ENCODE measurements at places on chromosomes 1 and 21.

DNA sequence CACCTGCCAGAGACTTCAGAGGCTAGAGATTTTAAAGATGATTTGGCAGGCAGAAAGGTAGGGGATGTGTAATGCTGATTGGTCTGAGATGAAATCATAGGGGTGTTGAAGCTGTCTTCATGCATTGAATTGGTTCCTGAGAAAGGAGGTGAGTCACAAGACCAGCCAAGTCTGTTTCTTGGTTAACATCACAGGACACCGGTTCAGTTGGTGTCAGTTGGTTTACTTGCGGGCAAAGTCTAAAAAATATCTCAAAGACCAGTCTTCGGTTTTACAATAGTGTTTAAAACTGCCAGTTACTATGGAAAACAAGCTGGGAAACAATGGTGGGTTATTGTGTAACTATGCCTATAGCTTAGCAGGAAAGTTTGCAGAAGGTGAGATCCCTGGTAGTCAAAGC is 305.9 kb downstream of the BARHL2 start:
- DNase-seq = no peak

DNA sequence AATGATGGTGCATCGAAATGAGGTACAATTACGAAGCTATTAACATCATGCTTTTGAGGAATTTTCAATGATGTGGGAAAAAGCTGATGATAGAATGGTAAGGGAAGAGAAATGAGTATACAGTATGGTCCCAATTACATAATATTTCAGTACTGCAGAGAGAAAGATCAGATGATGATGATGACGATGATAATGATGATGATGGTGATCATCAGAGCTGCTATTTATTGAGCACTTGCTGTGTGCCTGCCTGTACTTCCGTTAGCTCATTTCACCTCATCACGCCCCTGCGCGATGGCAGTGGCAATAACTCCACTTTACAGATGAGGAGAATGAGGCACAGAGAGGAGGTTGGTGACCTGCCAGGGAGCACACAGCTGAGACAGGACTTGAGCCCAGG is 620.8 kb downstream of the MATN1 start:
- no peak for DNase-seq

DNA sequence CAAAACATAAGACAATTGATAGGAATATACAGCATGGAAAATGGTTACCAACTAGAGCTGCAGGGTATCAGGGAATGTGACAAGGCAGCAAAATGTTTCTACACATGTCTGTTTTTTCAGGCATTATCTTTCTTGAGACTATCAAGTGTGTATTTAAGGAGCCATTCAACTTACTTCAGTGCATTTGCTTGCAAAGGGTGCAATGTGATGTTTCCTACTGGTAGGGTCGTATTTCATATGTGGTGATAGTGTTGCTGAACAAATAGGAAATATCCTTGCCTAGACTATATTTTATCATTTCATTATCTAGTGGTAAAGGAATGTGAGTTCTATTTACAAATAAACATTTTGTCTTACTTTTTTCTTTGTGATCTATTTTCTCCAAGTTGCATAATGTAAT is 42.4 kb downstream of the PTPRC start:
- peak; percentile 20 for DNase-seq

DNA sequence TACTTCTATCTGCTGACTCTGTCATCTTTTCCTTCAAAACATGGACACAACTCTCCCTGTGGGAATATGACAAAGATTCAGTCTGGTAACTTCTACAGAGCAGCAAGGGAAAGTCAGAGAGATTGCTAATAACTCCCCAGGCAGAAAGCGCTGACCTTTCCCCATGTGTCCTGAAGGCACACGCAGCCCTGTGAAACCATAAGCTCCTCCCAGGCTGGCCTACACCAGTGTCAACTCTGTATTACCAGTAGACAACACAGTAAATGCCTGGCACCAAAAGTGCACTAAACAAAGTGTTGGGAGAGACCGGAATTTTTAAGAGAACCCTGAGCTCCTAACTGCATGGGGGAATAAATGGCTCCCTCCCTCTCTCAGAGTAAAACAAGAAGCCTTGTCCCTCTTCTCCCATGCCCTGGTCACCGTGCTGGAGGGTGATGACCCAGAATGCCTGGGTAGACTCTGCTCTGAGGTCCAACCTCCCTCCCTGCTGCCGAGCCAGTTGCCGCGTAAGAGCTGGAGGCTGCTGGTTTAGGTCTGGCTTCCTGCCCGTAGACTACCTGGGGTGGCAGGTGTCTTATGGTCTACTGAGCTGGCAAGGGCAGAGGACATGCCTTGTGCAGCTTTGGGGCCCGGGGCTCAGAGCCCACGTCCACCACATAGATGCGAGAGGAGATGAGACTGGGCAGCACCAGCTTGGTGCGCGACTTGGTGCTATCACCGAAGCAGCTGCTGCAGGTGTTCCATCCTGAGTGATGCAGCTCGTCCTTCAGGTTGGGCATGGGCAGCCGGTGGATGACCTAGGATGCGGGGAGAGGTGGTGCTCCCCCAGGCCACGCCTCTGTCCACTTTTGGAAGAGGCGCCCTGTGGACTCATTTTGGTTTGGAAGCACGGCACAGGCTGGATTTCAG is 3.9 kb downstream of the SELENBP1 start:
- no peak for DNase-seq

DNA sequence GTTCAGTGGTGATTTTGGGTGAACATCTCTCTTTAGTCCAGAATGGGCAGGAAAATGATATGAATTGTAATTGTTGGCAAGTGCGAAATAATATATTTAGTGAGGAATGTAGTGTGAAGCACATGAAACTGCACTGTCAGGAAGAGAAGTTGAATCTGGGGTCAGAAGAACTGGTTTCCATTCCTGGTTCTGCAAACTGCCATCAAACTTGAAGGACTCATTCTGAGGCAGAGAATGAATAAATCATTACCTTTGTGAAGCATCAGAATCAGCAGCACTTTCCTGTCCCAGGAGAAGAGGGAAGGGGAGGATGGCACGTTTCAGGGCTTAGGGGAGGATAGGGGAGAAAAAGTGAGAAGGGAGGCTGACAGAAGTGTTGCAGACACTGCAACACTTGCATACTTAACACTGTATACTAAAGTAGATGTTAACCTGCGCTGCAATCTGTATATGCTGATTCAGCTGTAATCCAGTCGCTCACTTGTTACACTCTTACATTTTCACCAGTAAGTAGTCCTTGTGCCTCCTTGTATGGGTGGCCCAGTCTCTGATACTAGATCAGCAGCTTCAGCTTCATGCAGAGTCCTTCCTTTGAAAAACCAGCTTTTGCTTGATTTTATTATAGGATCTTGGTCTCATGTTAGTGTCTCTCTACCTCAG is 10.5 kb upstream of the RPTN start:
- no peak for DNase-seq

DNA sequence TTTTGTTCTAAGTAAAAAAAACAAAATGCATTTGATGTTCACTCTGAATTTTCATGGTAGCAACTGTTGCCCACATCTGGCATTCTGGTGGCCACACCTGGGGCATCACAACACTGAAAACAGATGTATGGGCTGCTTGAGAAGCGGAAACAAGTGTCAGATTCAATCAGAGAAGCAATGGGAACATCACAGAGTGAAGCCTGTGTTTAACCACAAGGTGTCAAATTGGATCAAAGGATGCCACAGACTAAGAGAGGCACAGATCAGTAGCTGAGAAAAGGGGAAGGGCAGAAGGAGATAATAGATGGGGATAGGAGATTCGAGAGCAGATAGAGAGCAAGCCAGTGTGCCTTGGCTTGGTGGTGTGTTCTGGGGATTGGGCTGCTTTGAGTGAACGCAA is 49.8 kb upstream of the MTF2 start:
- DNase-seq = no peak

DNA sequence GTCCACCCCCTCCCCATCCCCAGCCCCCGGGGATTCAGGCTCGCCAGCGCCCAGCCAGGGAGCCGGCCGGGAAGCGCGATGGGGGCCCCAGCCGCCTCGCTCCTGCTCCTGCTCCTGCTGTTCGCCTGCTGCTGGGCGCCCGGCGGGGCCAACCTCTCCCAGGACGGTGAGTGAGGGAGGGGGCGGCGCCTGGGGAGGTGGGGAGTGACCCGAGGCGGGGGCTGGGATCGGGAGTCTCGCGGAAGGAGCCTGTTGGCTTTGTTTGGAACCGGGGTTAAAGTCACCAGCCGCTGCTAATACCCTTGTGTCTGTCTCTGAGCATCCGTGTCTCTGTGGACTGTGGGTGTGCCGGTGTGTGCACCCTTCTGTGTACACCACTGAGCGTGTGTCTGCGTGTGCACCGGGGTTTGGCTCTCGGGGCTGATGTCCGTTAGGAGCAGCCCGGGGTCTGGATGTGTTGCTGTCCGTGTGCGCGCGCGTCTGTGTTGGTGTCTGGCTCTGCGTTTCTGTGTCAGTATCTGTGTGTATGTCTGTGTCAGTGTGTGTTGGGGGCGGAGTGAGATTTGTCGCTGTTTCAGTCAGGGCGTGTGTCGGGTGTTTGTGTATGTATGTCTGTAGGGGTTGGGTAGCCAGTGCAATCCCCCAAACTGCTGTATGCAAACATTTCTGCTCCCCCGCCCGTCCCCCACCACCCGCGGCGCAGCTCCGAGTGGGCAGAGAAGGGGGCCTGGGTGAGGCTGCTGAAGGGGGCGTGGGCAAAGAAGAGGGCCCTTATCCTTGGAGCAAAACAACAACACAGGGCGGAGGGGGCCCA is 480 bp downstream of the CADM3 start:
- DNase-seq = no peak

GRCh38 chr1:91046766-91047165 is 24.9 kb upstream of the ZNF644 start:
- no peak for DNase-seq

GRCh38 chr1:229035054-229035747 is 235.7 kb upstream of the RAB4A start:
- no peak for DNase-seq

DNA sequence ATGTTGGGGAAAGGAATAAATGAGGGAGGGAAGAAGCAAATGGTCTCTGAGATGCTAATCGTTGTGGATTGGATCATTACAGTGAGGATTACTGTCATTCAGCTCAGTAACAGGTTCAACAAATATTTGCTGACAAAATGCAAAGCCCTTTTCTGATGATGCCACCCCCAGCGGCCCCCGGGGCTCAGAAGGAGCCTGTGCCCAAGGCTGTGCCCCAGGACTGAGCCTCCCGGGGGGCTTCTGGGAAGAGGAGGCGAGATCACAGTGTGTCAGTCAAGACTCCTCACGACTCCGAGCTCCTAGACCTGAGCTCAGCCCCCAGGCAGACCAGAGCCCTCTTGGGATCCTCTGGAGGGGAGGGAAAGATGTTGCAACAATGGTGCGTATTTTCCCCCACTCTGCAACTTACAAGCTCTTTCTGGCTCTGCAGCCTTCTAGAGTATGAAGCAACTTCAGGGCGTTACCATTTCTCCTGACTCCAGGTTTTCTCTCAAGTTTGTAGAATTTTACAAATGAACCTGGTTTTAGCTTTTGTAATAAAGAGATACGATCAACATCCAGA is 20.8 kb downstream of the EPHA8 start:
- DNase-seq = no peak

DNA sequence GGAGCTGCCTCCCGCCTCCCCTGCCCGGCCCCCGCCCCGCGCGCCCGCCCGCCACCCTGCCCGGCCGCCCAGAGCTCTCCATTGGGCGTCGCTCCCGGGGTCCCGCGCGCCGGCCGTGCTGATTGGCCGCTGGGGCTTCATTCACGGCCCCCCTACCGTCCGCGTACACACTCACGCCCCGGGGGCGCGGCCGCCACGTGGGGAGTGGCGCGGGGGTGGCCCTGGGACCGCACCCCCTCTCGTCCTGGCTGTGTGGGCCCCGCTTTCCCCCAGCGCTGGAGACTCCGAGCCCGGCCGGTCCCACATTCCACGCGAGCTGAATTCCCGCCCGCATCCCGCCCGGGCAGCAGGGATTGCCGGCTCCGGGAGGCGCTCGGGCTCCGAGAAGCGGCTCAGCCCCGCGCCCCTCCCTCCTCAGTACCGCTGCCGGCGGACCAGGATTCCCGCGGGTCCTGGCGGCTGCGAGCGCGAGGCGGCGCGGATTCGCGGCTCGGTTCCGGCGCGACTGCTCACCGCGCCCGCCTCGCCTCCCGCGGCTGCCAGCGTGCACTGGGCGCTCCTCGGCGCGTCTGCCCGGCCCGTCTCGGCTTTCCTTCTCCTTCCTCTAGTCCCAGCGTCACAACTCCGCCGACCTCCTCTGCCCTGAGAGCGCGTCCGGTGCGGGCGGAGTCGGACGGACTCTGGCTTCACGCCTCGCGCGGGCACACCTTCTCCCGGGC is 450 bp upstream of the POU3F1 start:
- peak; percentile 83 for DNase-seq

DNA sequence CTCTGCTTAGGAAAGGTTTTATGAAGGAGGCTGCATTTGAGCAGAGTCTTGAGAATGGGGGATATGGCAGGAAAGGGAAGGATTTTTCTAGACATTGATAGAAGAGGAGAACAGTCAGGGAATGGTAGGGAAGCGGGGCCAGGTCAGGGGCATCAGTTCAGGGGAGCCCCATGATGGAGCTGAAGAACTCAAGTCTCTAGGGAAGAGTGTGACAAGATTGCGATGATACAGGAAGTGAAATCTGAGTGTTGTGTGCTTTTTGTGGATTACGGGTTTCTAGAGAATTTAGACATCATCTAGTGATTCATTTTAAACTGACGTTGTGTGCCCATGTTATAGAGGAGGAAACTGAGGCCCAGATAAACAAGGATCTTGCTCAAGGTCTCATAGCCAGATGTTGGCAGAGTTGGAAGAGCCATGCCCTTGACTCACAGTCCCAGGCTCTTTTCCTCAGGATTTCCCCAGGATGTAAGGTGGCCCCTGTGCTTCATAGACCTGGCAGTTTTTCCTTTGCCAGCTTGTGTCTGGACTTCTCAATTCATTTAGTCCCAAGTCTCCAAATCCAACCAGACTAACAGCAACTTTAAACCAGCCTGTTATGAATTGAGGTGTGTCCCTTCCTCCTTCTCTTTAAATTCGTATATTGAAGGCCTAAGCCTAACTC is 130.3 kb downstream of the ROR1 start:
- DNase-seq = no peak

- DNase-seq = no peak
Measured at GRCh38 chr1:119799599-119800177, 11.6 kb downstream of the REG4 start.

- no peak for DNase-seq
Measured at GRCh38 chr1:160657250-160657781, 10.5 kb upstream of the SLAMF1 start.

DNA sequence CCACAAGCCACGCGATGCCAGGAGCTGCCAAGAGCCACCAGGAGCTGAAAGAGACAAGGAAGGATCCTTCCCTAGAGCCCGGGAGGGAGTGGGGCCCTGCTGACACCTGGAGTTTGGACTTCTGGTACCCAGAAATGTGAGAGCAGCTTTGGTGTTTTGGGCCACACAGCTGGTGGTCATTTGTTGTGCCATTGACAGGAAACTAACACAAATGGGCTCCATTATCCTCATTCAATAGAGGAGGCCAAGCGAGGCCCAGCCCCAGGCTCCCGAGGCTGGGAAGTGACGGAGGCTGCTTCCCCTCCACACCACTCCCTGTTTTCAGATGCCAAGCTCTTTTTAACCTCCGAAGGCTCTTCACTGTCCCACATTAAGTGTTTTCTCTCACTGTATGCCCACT is 25.5 kb downstream of the DHRS3 start:
- no peak for DNase-seq
